AG08396 (cell line): ENCODE measurements at places on chromosomes 7 and 10.

DNA sequence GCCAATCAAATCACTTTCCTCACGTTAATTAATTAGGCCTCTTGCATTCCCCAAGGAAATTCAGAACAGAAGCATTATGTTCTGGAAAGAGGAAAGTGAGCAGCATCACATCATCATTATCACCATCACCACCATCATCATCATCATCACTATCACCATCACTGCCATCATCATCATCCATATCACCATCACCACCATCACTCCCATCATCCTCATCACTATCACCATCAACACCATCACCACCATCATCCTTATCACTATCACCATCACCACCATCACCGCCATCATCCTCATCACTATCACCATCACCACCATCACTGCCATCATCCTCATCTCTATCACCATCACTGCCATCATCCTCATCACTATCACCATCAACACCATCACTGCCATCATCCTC lies 31.4 kb upstream of the PLXNA4 start:
- no peak for DNase-seq

GRCh38 chr10:109866168-109866994 lies 56.9 kb downstream of the XPNPEP1 start:
- peak; percentile 29 for DNase-seq

- DNase-seq = no peak
Observed at GRCh38 chr10:117964536-117964935, 82.2 kb downstream of the RAB11FIP2 start.

GRCh38 chr10:78278058-78278404 lies 244.4 kb downstream of the RPS24 start:
- DNase-seq = peak; percentile 73

- DNase-seq = no peak
Observed at GRCh38 chr7:99381664-99382075, 7.1 kb downstream of the ARPC1B start.

DNA sequence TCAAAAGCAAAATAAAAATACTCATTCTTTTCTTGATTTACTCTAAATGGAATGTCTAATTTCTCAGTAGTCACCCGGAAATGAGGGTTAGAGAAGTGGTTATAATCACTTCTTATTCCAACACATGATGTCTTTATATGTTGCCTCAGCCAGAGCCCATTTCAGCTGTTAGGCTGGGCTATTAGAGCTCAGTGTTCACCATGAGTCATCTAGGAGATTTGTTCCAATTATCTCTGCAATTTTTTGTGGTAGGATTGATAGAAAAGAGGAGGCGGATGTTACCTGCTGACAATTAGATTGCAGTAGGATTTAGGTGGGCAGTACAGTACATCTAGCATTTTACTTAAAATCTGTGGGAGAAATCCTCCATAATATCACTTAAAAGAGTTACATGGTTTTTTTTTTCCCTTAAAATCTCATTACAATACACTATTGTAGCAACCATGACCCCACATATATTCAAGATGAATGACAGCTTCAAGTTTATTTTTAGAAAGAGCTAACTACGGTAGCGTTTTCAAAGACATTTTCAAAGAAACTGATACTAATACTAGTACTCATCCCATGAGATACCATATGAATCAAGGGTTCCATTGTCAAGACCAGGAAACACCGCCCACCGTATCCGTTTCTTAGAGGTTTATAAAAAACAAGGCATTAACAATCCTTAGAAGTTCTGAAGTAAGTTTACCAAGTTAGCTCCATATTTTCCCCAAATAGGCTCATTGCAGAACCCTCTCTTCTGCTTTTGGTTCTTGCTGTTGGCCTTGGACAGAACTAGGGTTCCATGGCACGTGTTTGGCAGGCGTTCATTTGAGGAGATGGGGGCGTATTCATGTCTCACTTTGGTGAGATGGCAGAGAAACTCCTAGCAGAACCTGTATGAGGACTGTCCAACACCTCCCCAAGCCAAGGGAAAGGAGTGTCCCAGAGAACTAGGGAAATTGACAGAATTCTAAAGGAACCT lies 10.4 kb downstream of the CPA2 start:
- peak; percentile 38 for DNase-seq

GRCh38 chr7:16397501-16398145 lies 23.7 kb downstream of the CRPPA start:
- DNase-seq = no peak

- no peak for DNase-seq
Observed at GRCh38 chr10:24305551-24306506, 96.9 kb downstream of the KIAA1217 start.

- DNase-seq = no peak
Observed at GRCh38 chr7:51029131-51029530, 246.4 kb upstream of the GRB10 start.

- DNase-seq = no peak
Observed at GRCh38 chr10:128614802-128615553, 488.8 kb upstream of the MKI67 start.

DNA sequence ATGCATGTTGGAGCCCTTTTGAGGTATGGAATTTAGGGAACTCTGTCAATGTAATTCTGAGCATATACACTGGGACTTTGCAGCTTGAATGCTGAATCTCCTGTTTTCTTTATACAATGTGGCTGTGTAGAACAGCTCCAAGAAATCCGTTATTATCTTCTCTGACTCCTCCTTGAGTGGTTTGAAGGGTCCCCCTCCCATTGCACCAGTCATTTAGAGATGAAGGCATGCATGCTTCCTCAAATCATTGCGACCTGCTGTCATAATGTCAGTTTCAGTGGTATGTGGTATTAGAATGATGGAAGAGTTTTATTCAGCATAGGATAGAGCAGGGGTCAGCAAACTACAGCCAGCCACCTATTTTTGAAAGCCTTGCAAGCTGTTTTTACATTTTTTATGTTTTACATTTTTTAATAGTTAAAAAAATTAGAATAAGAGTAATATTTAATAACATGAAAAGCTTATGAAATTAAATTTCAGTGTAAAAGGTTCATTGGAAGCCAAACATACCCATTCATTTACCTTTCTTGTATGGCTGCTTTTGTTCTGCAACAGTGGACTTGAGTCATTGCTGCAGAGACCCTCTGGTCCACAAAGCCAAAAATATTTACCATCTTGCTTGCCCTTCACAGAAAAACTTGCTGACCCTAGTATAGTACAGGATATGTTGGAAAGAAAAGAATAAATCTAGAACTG lies 8.1 kb downstream of the STK17A start:
- DNase-seq = no peak

- DNase-seq = no peak
Observed at GRCh38 chr7:116324582-116324981, 114.2 kb downstream of the TES start.

GRCh38 chr7:152711444-152711944 lies 35.6 kb upstream of the XRCC2 start:
- DNase-seq = no peak

DNA sequence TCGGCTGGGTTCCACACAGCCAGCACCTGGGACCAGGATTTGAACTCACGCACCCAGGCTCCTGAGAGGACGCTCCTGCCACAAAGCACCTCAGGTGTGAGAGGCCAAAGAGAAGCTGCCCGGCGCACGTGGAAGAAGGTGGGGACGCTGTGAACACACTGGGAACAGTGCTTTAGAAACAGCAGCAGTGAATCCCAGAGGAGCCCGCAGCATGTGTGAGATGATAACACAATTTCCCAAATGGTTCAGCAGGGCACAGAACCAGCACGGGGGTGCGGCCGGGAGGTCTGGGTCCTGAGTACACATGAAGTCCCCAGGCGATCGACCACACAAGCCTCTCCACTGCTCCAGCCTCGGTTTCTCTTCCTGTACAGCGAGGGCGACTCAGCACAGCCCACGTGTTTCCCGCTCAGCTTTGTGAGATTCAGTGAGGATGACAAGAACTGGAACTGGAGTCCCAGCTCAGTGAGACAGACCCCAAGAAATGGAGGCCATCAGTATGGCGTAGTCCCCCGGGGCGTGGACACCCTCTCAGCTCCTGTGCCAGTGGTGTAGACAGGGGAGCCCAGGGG lies 188.3 kb downstream of the MAD1L1 start:
- no peak for DNase-seq

DNA sequence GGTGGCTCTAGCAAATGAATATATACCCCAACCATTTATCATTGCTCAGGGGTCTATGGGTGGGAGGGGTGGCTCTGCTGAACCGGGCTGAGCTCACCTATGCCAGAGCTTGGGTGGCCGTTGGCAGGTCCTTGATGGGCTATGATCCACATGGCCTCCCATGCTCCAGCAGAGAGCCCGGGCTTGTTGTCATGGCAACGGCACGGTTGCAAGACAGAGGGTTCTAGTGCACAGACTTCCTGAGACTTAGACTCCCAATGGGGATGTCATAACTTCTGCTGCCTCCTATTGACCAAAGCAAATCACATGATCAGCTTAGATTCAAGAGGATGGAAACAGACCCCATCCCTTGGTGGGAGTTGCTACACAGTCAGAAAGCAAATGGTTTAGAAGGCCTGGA lies 36.4 kb upstream of the CARD11 start:
- no peak for DNase-seq

DNA sequence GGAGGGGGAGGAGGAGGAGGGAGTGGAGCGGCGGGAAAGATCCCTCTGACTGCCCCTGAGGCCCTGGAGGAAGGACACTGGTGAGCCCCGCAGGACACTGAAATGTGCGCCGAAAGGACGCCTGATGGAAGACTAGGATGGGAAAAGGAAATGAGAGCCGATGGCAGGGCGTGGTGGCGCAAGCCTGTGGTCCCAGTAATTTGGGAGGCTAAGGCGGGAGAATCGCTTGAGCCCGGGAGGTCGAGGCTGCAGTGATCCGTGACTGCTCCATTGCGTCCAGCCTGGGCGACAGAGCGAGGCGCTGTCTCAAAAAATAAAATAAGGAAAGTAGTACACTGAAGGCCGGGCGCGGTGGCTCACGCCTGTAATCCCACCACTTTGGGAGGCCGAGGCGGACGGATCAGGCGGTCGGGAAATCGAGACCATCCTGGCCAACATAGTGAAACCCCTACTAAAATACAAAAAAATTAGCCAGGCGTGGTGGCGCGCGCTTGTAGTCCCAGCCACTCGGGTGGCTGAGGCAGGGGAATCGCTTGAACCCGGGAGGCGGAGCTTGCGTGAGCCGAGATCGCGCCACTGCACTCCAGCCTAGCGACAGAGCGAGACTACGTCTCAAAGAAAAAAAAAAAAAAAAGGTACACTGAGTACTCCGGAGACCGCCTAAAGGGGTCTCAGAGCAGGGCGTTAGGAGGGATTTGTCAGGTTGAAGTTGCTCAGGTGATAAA lies 561 bp upstream of the HNRNPF start:
- DNase-seq = no peak

DNA sequence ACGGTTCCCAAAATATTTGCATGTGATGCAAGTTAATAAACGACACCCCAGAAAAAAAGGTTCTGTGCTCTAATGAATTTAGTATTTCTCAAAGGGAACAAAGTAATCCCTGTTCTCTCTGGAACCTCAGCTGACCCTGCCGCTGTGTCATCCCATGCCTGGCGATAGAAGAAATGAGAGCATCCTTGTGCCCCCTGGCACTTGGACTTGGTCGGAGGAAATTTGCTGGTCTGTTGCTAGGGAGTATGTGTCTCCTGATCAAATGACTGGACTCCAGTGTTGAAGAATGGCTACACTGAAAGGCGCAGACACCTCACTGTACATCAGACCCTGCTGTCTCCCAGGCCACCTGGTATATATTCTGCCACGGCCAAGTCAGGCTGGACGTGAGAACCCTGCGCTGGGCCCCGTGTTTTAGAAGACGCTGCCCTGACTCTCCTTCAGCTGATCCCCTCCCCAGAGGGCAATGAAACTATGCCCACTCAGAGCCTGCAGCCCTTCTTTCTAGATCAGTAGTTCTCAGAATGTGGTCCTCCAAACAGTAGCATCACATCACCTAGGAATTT lies 67.2 kb downstream of the THNSL1 start:
- DNase-seq = no peak

GRCh38 chr10:65903620-65904019 lies 1022.2 kb upstream of the LRRTM3 start:
- DNase-seq = no peak

DNA sequence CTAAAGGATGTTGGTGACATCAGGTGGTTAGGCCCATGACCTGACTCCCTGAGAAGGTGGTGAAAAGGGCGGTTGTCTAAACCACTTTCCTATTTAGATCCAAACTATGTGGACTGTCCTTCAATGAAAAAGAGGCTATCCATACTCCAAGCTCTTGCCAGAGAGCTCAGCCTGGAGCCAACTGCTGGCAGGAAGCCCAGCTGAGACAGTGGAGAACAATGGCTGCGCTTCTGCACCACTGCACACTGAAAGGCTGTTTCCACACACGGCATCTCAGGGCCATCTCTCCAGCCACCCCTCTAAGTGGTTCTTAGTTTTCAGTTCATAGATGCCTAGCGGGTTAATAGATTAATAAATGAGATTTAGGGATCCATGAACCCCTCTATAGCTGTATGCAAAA lies 488.8 kb upstream of the ZMIZ1 start:
- peak; percentile 29 for DNase-seq

GRCh38 chr7:24830440-24831050 lies 73.3 kb upstream of the GSDME start:
- no peak for DNase-seq

- DNase-seq = peak; percentile 41
Observed at GRCh38 chr7:104137971-104138370, 69.8 kb downstream of the ORC5 start.

- no peak for DNase-seq
Observed at GRCh38 chr7:119254742-119255141, 1018.2 kb upstream of the KCND2 start.

GRCh38 chr10:73959484-73960243 lies 38.3 kb upstream of the VCL start:
- DNase-seq = no peak

DNA sequence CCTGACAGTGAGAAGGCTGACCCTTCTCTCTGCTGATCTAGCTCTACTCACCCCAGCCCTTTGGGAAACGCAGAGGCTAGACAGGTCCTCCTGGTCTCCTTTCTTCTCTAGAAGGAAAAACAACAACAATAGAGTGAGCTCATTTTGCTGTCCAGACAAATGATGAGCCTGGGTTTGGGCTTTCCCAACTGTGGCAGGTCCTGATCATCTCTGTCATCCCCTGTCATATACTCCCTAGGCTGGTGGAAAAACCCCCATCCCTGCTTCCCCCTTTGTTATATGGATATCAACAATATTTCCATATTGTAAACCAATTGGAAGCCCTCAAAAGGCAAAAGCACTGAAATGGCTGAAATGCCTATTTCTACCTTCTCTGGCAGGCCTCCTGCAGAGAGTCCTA lies 9.2 kb upstream of the DDIT4 start:
- DNase-seq = no peak

- DNase-seq = no peak
Observed at GRCh38 chr7:77269360-77270093, 69.9 kb upstream of the FGL2 start.

- no peak for DNase-seq
Observed at GRCh38 chr7:95660023-95660434, 63.7 kb upstream of the PDK4 start.
